Stimulated activated CD8-positive, alpha-beta memory T cell treated with anti-CD3 and anti-CD28 coated beads, Interleukin-7, amount 100 ng/mL, for 48 hours (primary cell): ENCODE measurements at places on chromosomes 3 and 15.
A peak's percentile ranks its signal among the peaks of the same experiment; 100 is the strongest.

GRCh38 chr3:170044795-170045244, 7.0 kb downstream of the GPR160 start:
- DNase-seq: no peak

GRCh38 chr3:5264093-5264600, 76.6 kb downstream of the EDEM1 start:
- no peak for DNase-seq

DNA sequence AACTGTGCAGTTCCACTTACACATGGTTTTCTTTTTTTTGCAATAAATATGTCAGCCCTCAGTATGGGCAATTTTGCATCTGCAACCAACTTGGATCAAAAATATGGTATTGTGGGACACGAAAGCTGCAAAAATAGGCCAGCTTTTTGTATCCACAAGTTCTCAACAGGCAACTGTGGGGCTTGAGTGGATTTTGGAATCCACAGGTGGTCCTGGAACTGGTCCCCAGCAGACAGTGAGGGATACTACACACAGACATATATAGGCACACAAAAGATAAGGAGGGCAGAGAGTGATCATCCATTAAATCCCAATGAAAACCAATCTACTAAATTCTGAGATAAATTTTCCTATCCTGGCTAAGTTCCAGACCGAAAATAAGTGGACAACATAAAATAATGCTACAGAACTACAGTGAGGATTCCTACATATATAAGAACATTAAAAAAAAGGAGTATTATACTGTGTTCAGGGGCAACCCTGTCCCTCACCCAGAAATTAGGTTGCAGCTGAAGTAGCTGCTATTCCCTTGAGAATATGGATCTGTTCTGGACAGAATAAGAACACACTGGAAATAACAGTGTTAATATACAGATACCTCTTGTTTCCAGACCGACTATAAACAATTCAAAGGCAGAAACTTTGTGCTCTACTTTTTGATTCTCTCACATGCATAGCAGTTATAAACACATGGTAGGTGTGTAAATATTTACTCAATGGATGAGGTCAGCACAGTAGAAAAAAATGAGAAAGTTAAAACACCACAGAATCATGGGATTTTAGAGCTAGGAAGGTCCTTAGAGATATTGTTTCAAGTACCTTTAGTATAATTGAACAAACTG, 25.4 kb downstream of the DENND4A start:
- DNase-seq: no peak

GRCh38 chr15:40282869-40283614, at the start of gene ANKRD63:
ANKRD63 (minus strand) TSS chr15:40283064; CDS start chr15:40282586, 478 bp downstream.
- DNase-seq: no peak

GRCh38 chr15:82995076-82995475, 9.1 kb downstream of the RAMAC start:
- no peak for DNase-seq

DNA sequence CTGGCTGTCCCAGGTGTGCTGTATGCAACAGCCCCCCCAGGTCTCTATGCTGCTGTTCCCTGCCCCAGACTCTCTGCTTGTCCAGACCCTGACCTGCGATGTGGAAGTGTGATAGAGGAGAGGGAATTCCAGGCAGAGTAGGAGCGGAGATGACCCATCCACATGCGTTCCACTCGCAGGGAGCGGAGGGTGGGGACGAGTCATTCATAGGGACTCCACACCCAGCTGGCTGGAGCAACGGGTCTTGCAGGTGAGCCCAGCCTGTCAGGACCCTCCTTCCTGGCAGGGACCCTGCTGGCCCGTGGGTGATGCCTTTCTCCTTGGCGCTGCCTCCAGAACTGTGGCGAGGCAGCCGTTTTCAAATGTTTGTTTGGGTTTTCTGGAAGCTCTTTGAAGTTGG, 58.8 kb downstream of the CEMIP start:
- DNase-seq: no peak

DNA sequence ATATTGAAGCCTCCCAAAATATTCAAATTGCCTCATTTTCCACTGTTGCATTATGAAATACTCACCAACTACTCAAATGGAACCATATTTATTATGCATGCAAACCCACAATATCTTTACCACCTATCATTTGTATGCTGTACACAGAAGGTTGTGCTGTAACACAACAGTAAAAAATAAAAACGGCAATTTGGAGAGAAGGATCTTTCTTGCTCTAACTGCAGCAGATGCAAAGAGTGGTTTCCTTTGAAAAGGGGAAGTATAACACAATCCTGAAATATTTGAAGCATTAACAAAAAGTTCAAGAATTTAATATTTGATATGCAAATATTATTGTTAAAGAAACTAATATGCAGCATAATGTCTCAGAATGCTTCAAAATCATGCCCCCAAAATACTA, 244.5 kb upstream of the SUCLG2 start:
- no peak for DNase-seq

DNA sequence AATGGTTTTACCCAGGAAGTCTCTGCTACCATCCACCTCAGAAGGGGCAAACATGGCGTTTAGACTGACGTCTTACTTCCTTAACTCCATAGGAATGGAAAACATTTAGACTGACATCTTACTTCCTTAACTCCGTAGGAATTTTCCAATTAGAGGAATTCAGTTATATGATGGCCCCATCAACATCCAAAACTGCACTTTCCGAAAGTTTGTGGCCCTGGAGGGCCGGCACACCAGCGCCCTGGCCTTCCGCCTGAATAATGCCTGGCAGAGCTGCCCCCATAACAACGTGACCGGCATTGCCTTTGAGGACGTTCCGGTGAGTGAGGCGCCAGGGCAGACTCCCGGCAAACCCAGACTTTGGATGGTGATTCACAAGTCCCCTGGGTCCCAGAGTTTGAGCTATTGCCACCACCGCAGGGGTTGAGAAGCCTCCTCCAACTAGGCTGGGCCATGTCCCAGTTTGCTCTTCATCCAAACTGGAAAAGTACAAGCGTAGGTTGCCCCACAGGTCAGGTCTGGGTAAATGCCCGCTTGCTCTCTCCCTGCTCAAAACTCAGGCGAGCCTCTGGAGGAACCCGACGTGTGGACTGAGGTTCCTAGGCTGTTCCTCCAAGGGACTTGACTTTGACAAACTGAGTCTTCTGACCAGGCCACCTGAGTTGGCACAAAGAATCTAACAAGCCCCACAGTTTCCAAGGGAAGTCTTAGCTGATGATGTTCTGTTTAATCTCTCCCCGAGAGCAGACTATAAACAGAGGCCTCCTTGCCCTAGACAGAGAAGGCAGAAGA, 57.7 kb downstream of the MESD start:
- DNase-seq: no peak

DNA sequence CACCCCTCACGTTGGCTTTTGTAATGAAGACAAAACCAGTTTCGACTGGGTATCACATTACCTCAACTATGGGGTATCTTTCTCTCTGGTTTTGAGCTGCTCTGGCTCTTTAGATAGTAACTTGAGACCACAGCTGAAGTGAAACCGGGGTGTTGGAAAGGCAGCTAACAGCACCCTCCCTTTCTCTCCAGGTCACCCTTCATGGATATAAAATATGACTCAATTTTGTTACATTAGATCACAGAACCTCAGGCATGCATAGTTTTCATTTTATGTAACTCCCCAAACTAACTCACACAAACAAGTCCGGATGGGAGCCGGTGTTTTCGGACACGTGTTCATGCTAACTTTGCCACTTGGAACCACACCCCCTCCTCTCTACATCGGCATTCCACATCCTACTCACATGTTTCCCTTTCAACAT, 90.7 kb downstream of the NR2F2 start:
- DNase-seq: no peak

GRCh38 chr3:13663781-13664535, 115.0 kb downstream of the FBLN2 start:
- no peak for DNase-seq

DNA sequence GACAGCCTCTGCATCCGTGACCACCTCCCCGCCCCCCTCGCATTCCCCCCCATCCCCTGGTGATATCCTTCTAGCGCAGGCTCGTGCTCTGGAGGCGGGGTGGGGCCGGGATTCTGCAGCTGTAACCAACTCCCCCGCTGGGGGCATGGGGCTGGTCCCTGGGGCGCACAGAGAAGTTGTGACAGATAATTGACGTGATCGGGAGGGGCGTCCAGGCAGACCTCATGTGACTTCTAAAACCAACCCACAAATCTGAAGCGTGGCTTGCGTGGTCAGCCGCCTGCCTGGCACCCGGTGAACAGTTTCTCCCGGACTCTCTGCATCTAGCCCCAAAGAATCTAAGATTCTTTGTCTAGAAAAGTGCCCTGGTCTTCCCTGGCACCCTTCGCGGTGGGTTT, 100.6 kb upstream of the IGF1R start:
- DNase-seq: no peak

GRCh38 chr15:68593828-68594532, 15.2 kb downstream of the CORO2B start:
- DNase-seq: no peak

- no peak for DNase-seq
Measured at GRCh38 chr3:89223188-89223587, 115.8 kb downstream of the EPHA3 start.

GRCh38 chr15:88738796-88739195, 64.4 kb upstream of the ACAN start:
- no peak for DNase-seq

DNA sequence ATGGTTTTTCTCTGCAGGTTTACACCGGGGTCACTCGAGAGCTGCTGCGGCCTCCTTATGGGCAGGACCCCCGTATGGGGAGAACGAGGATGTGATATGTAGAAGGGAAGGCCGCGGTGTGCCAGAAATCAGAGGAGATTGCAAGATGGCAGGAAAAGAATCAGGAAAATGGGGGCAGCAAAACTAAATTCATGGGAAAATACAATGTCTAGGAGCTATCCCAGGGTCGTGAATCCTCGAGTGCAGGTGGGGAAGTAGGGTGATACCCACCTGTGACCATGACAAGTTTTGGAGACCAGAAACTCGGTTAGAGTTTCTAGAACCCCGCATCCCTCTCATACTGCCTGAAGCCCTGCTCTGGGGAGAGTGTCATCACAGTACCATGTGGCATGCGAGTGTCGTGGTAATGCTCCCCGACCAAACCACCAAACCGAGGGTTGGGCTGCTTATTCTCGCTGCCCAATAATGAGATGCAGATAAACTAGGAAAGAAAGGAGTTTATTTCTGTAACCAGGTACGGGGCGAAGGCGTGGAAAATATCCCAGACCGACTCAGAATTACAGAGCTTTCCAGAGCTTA, 781 bp downstream of the TRNT1 start:
- peak; percentile 25 for DNase-seq

DNA sequence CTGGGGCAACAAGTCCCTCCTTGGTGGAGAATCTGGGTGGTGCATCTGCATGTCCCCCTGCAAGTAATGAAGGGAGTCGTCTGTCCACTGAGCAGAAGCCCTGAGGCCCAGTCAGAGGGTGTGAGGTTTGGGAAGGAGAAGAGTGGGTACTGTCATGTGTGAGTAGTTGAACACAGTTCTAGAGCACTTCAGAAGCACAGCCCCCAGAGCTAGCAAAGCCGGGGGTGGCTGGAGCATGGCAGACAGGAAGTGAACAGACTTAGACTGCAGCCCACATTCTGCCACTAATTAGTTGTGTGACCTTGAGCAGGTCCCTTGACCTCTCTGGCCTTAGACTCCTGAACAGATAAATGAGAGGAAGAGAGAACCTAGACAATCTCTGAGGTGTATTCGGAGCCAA, 207.6 kb downstream of the UACA start:
- no peak for DNase-seq

DNA sequence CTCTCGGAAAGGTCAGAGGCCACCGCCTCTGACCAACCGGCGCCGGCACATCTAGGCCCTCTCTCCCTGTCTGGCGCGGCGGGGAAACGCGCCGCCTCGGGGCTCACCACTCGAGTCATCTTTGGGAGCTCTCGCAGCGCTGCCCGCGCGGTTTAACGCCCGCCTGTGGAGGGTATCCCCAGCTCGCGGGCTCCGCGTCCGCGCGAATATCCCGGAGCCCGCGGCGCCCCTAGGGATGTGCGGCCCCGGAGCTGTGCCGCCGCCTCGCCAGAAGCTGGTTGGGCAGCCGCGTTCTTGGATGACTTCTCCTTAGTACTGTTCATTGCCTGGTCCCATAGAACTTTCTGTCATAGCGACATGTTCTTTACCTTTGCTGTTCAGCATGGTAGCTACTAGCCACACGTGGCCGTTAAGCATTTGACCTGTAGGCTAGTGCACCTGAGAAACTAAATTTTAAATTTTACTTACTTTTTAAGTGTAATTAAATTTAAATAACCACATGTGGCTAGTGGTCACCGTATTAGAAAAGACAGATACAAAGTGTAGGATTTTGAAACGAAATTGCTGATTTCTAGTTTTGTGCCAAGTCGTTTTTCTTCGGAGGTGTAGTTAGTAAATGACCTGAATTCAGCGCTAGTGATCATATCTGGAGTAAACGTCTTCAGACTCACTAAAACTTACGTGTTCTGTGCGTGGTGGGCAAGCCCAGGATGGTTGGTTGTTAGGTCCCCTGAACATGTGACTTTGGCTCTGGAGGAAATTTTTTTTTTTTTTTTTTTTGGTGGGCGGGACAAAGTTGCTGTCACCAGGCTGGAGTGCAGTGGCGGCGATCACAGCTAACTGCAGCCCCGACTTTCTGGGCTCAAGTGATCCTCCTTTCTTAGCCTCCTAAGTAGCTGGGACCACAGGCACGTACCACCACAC, 835 bp downstream of the ARIH2 start:
- DNase-seq: no peak

DNA sequence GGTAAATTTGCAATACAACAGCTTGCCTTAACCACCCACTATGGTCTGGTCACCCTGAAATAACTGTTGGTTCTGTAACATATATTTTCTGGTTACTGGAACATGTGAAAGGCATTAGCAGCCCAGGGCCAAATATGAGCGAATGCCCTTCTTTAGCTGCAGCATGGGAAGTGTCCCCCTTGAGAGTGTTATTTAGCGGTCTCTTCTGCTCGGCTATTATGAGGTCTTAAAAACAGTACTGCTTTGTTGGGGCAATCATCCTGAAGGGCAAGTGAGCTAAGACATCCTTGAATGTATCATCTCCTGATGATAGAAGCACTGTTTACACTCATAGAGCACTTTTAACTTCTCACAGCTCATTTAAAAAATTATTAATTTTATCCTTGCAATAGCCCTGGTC, 90.2 kb downstream of the RYR3 start:
- DNase-seq: no peak

DNA sequence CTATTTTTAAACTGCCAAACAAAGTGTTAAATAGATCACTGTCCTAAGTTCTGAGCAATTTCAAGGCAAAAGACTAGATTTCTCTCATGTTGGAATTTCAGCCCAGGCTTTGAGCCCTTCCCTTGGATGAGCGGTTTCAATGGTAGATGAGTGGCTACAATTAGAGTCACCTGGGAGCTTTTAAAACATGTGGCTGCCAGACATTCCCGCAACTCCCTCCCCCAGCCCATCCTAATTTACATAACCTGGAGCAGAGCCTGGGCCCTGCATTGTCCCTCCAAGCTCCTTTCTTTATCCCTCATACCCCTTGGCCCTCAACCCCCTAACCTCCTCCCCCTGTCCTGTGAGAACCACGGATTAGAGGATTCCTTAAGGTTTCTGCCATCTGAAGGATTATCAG, 357.5 kb upstream of the UMPS start:
- DNase-seq: no peak
